ENCODE measurements at places on chromosomes 6 and 20. TPM values are rescaled to one million over a fixed set of nuclear protein-coding genes. Genes with fewer than 3 reads are reported as not detected.

Gene TMC2
- total RNA-seq: 7.5 TPM

Gene SMLR1
- not detected for total RNA-seq

Gene VWA7
- total RNA-seq: 0.31 TPM

Gene STMND1
- total RNA-seq: not detected

Gene CCDC170
- 2.8 TPM for total RNA-seq
